ENCODE measurements at places on chromosomes 13 and 19.

GRCh38 chr19:41708481-41708880 is at the start of gene CEACAM5:
Gene CEACAM5, plus strand, starts transcription at chr19:41708626. Its CDS starts 106 bp downstream, at chr19:41708732.
- DNase-seq = no peak

DNA sequence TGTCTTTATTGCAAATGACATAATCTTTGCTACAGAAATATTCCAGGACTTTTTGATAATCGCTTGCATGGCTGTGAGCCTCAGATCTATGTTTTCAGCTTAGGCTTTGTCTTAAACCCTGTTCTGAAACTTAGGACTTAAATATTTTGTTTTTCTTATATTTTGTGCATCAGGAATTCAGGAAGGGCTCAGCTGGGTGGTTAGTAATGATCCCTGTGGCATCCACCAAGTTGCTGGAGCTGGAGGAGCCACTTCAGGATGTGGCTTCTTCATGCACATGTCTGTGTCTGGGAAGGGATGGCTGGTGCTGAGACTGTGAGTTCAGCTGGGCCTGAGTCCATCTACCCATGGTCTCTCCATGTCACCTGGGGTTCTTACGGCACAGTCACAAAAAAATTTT is 48.9 kb upstream of the LRCH1 start:
- no peak for DNase-seq

GRCh38 chr19:14473073-14473977 is 1.8 kb downstream of the PTGER1 start:
- no peak for DNase-seq

GRCh38 chr19:489418-490196 is 6.7 kb upstream of the MADCAM1 start:
- no peak for DNase-seq

DNA sequence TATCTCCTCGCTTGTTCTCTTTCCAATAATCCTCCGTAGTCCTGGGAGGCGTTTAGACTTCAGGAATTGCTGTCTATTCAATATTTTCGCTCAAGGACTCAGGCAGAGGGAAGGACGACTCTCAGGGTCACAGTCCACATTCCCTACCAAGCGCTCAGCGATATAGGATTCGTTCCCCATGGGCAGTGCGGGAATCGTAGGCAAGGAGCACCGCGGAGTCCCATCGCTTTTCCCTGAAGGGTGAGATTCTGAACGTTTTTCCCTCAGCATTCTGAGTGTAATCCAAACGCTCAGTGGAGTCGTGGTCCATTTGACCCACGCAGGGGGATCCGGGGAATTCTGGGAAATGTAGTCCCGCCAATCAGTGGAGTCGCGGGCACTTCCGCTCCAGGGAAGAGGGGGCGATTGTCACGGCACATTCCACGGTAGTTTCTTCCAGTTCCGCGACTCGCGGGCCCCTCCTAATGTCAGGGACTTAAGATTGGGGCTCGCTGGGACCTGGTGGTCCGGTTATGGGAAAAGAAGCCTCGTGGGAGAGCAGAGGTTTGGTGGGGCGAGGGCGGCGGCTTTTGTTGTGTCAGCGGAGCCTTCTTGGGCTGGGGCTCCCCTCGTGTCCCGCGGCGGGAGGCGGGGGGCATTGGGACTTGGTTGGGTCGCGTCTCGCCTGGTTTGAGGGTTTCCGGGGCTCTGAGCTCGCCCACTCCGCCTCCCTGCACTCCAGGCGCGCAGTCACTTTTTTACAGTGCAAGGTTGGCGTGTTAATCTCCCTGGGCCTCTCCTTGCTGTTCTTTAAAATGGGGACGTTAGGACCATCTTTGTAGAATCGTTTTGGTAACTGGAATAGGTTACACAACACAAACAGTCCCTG is at the start of gene ZNF234:
Gene ZNF234, plus strand, starts transcription at position 364 of the 868 bp plus-strand sequence. CDS start 3,079 bp downstream, outside the sequence.
- DNase-seq = peak; percentile 75

- DNase-seq = no peak
These were observed 8.0 kb downstream of the RGCC start for GRCh38 chr13:41465241-41465847.

DNA sequence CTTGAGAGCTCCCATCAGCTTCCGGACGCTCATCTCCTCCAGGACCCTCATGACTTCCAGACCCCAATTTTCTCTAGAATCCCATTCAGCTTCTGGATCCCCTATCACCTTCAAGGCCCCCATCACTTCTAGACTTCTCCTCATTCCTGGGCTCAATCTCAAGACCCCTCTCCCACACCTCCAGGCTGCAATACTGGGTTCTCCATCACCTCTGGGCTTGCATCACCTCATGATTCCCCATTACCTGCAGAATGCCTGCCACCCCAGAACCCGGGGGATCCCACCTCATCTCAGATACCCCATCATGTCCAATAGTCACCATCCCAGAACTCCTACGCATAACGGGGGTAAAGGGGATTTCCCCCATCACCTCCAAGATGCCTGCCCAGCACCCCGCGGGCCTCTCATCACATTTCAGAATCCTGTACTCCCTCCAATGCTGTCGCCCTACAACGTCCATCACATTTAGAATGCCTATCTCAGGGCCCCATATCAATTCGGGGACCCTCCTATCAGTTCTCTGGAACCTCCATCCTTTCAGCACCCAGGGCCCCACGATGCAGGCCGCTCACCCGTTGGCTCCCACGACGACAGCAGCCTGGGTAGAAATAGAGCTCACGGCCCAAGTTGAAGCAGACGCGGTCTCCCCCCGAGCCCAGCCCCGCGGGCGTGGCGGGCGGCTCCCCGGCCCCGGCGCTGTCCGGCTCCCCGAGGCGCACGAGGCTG is 738 bp downstream of the DMWD start:
- DNase-seq = no peak

- no peak for DNase-seq
These were observed 85.5 kb upstream of the FGF14 start for GRCh38 chr13:102487330-102487729.

- DNase-seq = no peak
These were observed 15.0 kb upstream of the ALOX5AP start for GRCh38 chr13:30720172-30720869.

- no peak for DNase-seq
These were observed 35.6 kb downstream of the CCDC169 start for GRCh38 chr13:36261976-36262375.

DNA sequence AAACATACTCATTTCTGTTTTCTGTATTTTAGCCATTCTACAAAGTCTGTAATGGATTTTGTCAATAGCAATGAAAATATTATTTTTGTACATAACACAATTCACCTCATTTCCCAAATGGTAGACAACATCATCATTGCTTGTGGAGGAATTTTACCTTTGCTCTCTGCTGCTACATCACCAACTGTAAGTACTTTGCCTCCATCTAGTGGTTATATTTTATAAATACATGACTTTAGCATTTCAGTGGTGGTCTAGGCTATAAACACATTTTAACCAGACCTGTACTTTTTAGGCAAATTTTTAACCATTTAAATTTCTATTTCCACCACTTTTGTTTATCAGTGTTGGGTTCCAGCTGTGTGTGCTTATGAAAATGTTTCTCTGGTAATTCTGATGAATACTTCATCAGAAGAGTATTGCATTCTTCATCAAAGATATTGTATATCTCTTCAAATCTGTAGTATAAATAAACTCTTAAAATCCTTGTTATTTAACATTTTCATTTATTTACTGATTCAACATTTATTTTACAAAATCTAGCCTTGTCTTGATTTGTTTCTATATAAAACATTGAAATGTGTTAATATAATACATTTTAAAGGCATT is 222.4 kb downstream of the NBEA start:
- DNase-seq = no peak

DNA sequence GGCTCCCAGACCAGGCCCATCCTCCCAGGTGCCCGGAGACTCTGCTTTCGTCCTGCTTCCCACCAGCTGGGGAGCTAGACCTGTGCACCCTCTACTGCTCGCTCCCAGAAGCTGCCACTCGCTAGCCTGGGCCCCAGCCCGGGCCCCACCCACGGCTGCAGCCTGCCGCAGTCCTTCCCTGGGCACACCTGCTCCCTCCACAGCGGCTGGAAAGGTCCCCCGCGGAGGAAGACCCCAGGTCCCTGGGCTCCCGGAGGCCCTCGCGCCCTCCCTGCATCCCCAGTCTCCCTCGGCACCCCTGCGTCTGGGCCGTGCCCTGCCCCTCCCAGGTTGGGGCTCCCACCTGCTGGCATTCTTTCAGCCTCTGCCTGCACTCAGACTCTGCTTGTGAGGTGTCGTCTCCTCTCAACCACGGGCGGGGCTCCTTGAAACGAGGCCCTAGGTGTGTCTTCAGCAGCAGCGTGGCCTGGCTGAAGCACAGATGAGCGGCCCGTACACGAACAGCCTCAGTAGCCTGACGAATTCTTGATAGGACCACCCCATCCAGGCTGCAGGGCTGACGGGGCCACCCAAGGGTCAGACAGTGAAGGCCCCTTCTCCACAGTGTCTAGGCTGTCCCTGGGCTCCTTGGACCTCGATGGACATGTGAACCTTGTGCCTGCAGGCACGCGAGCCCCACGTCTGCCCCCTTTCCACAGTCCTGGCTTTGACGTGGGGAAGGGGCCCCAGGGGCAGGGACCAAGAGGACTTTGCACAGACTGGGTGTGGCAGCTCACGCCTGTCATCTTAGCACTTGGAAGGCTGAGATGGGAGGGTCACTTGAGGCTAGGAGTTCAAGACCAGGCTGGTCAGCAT is 27.9 kb downstream of the DOT1L start:
- no peak for DNase-seq

DNA sequence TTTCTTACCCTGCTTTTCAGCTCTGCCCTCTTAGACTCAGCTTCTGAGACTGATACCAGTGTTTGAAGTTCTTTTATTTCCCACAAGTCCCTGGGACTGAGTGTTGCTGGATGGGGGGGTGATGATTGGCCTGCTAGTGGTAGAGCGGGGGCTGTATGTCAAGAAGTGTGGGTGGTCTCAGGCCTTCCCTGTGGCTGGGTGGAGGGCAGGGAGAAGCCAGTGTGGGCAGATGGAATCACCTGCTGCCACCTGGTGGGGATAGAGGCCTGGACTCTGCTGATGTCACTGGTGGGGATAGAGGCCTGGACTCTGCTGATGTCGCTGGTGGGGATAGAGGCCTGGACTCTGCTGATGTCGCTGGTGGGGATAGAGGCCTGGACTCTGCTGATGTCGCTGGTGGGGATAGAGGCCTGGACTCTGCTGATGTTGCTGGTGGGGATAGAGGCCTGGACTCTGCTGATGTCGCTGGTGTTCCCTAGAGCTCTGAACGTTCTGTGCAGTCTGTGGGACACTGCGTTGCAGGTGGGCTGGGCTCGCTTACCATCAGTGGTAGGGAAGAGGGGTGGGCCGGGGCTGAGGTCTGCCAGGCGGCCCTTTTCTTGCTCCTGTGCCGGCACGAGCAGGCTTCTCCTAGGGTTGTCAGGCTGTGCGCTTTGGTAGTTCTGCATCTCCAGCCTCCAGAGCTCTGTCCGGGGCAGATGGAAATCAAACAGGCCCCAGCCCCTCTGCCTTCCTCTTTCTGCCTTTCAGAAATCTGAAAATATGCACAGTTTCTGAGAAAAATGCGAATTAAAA is 101.3 kb downstream of the ARHGEF7 start:
- DNase-seq = no peak

DNA sequence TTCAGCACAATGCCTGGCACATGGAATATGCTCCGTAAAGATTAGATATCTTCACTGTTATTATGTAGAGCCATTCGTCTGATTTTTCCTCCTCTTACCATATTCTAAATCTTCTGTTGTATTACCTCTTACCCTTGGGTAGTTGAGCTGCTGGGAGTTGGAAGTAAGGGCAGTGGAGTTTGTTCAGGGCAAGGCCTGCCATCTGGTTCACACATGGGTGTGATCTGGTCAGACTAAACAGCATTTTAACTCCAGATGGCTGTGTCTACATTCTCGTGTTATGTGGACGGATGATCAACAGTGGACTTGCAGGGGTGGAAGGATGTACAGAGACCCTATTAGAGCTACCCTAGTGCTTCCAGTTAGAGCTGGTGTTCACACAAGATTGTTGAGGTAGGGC is 164.9 kb downstream of the ZIC5 start:
- no peak for DNase-seq

GRCh38 chr13:29522044-29522685 is 73.3 kb downstream of the SLC7A1 start:
- no peak for DNase-seq

GRCh38 chr13:100149389-100149788 is 60.5 kb downstream of the PCCA start:
- DNase-seq = no peak

- no peak for DNase-seq
These were observed 43.1 kb downstream of the COL4A1 start for GRCh38 chr13:110263888-110264287.

- DNase-seq = peak; percentile 54
These were observed 2.6 kb downstream of the UBXN6 start for GRCh38 chr19:4454747-4455718.

GRCh38 chr13:76884186-76884906 is 1.9 kb downstream of the KCTD12 start:
- DNase-seq = peak; percentile 21

GRCh38 chr13:19581675-19582074 is 20.3 kb upstream of the TPTE2 start:
- DNase-seq = no peak

- DNase-seq = no peak
These were observed 63.5 kb downstream of the ALOX5AP start for GRCh38 chr13:30798776-30799355.

GRCh38 chr19:15595069-15595468 is 19.9 kb upstream of the CYP4F8 start:
- no peak for DNase-seq

DNA sequence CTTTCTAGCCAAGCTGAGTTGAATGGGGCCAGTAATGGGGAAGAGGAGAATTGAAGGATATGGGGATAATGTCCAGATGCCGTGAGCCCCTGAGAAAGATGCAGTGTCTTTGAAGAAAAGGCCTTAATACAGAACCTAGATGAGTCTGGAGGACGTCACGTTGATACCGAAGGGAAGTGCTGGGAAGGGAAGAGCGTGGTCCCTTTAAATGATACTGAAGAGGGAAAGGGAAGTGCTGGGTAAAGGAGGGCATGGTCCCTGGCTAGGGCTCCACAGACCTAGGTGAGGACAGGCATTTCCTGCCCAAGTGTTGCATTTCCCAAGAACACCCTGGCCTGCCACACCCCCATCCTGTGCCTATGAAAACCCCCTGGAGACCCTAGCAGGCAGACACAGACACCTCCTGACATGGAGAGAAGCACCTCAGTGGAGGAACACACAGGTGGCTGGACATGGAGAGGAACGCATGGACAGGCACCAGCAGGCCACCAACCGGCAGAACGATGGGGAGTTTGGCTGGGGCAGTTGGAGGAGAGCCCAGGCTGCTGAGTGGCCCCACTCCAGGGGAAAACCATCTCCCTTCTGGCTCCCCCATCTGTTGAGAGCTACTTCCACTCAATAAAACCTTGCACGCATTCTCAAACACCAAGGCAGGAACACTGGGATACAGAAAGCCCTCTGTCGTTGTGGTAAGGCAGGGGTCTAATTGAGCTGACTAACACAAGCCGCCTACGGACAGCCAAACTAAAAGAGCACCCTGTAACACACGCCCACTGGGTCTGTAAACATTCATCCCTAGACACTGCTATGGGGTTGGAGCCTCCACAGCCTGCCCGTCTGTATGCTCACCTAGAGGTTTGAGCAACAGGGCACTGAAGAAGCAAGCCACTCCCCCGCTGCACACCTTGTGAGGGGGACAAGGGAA is 34.9 kb upstream of the POMP start:
- no peak for DNase-seq

GRCh38 chr13:108903613-108904012 is 274.2 kb downstream of the MYO16 start:
- DNase-seq = no peak

Data from nucleus accumbens (tissue), 56 donors.